Suprapubic skin (tissue), 4 donors: ENCODE measurements at places on chromosomes 2 and 18.

DNA sequence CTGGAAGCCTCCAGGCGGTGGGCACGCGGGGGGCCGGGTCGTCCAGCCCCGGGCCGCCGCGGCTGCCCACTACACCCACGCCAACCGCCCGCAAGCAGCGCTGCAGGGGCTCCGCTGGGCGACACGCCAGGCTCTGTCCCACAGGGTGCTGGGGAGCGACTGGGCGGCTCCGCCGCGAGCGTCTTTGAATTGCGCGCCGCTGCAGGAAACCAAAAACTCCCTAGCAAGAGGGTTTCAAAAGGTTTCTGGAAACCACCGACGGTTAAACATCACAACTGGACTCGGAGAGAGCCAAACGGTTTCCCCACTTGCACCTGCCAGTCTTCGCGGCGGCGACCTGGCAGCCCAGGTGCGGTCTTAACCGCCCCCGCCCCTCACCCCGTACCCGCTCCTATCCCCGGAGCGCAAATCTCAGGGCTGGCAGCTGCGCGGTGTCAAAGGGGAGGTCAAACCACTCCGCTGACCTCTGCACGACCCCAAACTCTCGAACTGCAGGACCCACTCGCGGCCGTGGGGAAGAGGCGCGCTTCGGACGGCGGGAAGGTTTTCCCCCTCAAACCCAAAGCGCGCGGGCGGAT lies 1.0 kb downstream of the CXCR4 start:
- peak overlapping the region; percentile 57 for H3K4me3 ChIP-seq
- peaks cover 38% of the 10 kb centered on the region for H3K4me1 ChIP-seq
- no peak for DNase-seq
- H3K36me3 ChIP-seq: no peaks in the 10 kb centered on the region
- peaks cover 93% of the 10 kb centered on the region for H3K27me3 ChIP-seq

- no peak for DNase-seq
- no peaks in the 10 kb centered on the region for H3K4me1 ChIP-seq
- no peak overlapping the region for H3K27ac ChIP-seq
- peaks cover 30% of the 10 kb centered on the region for H3K27me3 ChIP-seq
- no peaks in the 10 kb centered on the region for H3K36me3 ChIP-seq
Observed at GRCh38 chr18:59249199-59249774, 24.0 kb downstream of the RAX start.

- H3K36me3 ChIP-seq: no peaks in the 10 kb centered on the region
- H3K4me1 ChIP-seq: no peaks in the 10 kb centered on the region
- DNase-seq: no peak
- no peak overlapping the region for H3K27ac ChIP-seq
- no peaks in the 10 kb centered on the region for H3K27me3 ChIP-seq
Observed at GRCh38 chr18:34873986-34874580, 164.0 kb downstream of the DTNA start.

GRCh38 chr18:10420561-10421352 lies 33.7 kb upstream of the APCDD1 start:
- DNase-seq: no peak
- no peak overlapping the region for H3K27ac ChIP-seq
- H3K27me3 ChIP-seq: no peaks in the 10 kb centered on the region
- no peak overlapping the region for H3K4me3 ChIP-seq

- no peak for DNase-seq
- H3K36me3 ChIP-seq: no peaks in the 10 kb centered on the region
- no peaks in the 10 kb centered on the region for H3K4me1 ChIP-seq
- no peak overlapping the region for H3K27ac ChIP-seq
Observed at GRCh38 chr18:58526425-58527284, 102.2 kb downstream of the ALPK2 start.
